GM10248 (cell line): ENCODE measurements at places on chromosomes 7 and 10.

DNA sequence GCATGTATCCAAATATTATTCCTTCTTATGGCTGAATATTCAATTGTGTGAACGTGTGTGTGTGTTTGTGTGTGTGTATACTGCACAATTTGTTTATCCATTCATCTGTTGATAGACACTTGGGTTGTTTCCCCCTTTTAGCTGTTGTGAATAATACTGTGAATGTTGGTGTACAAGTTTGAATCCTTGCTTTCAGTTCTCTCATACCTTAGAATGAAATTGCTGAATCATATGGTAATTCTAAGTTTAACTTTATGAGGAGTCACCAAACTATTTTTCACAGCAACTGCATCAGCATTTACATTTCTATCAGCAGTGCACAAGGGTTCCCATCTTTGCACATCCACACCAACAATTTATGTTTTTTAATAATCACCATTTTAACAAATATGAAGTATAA is 86.9 kb upstream of the GATAD1 start:
- DNase-seq: no peak

- DNase-seq: peak; percentile 20
Measured at GRCh38 chr10:92790440-92790839, 57.9 kb upstream of the EXOC6 start.

DNA sequence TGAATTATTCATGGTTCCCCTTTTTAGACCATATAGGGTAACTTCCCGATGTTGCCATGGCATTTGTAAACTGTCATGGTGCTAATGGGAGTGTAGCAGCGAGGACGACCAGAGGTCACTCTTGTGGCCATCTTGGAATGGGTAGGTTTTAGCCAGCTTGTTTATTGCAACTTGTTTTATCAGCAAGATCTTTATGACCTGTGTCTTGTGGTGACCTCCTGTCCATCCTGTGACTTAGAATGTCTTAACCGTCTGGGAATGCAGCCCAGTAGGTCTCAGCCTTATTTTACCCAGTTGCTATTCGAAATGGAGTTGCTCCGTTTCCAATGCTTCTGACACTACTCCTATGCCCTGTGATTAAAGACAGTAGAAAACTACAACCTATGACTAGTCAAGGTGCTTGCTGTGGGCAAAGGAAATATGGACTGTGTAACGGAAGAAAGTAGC is 18.8 kb upstream of the PAXIP1 start:
- no peak for DNase-seq

GRCh38 chr7:67662804-67663203 is 666.2 kb downstream of the TYW1 start:
- DNase-seq: no peak

DNA sequence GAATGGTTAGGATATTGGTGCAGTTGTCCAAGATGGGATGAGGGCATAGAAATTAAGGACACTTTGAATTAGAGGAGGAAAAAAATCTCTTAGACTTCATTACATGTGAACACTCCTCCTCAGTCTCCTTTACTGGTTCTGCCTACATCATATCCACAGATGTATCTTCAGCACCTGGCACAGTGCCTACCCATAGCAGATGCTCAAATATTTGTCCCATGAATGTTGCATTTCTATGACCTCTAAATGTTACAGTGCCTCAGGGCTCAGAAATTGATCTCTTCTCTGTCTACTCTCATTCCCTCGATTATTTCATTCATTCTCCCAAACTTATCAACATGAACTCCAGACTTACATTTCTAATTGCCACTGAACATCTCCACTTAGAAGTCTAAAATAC is 17.1 kb downstream of the CNNM1 start:
- no peak for DNase-seq

- no peak for DNase-seq
Measured at GRCh38 chr7:17307558-17307957, 9.1 kb downstream of the AHR start.

DNA sequence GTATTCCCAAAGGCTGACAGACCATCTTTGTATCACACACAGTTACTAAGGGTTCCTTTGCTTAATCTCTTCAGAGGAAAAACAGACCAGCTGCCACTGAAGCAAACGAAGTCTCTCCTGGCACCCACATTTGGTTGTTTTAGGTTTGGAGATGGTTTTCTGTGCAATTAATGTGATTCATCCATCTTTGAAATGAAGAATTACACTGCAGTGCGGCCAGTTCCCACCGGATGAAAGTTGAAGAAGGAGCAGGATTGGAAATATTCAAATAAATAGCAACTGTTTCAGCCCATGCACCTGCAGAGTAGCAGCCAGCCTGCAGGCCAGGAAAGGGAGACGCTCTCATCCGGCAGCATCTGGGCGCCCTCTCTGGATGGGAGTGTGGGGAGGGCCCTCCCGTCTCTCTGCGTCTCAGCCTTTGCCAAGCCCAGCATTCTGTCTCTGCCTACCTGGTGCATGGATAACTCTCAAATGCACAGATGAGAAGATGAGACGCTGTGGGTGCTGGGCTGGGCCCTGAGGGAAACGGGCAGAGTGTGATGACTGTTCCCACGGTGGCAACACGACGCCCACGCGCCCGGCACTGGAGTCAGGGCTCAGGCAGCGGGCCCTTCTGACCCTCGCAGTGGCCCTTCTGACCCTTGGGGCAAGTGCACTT is 214.0 kb downstream of the PTPRN2 start:
- no peak for DNase-seq

DNA sequence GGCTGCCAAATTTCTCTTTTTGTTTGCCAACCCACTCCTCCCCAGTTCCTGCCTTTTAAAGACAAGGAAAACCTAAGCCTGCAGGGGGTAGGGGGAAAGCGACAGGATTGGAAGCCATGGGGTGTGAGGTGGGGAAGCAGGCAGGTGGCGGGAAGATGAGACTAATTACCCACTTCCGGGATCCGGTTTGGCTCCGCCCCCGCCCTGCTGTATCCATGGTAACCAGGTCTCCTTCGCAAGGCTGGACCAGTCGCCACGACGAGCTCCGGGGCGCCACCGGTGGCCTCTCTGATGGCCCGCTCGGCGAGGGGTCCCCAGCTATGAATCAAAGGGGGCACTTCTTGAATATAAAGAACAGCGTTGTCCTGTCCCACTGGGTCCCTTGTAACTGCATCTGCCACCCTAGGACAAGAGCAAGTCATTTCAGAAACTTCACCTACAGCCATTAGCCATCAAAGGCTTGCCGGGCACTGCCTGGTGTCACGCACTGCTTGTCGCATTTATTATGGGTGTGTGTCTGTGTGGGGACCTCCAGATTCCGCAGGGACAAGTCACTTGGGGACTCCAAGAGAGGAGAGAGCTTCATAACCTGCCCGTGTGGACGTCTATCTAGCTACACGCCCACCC is 55.4 kb upstream of the LMTK2 start:
- DNase-seq: no peak
